Left renal pelvis (tissue), 4 donors: ENCODE measurements at places on chromosomes 7 and 10. TPM values are rescaled to one million over a fixed set of nuclear protein-coding genes. Genes with fewer than 3 reads are reported as not detected.

- DNase-seq = no peak
These were observed 4.6 kb downstream of the DCLRE1C start for GRCh38 chr10:14949291-14949690.

- DNase-seq = no peak
These were observed 65.3 kb downstream of the SGCE start for GRCh38 chr7:94590526-94591162.

- no peak for DNase-seq
These were observed 5.9 kb upstream of the DHX32 start for GRCh38 chr10:125886914-125887512.

DNA sequence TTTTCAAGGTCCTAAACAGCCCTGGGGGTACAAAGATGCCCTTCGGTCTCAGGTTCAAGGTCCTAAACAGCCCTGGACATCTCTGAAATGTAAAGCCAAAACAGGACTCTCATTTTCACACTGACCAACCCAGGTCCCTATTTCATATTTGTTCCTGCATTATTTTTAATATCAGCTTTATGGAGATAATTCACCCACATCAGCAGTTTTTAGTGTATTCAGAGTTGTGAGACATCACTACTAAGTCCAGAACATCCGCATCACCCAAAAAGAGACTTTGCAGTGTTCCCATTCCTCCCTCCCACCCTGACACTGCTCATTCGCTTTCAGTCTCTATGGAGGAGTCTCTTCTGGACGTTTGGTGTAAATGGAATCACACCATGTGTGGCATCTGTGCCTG lies 420.2 kb downstream of the PTPRN2 start:
- no peak for DNase-seq

- no peak for DNase-seq
These were observed 890.2 kb upstream of the KCND2 start for GRCh38 chr7:119382726-119383125.

DNA sequence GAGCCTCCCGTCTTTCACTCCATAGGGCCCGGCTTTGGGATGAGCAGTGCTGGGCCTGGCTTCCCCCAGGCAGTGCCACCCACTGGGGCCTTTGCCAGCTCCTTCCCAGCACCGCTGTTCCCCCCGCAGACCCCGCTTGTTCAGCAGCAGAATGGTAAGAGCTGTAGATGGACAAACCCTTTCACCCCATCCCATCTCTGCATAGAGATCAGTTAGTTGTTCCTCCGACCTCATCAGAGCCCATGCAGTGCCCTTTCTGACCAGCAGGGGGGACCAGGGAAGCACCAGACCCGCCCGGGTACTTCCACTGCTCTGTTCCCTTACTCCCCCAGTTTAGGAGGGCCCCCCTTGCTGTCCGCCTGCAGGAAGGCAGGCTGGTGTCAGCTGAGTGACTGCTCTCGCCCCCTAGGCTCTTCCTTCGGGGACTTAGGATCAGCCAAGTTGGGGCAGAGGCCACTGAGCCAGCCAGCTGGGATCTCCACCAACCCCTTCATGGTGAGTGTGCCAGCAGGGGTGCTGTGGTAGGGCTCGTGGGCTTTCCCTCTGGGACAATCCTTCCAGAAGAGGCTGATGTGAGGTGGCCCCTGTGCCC lies 9.8 kb downstream of the SAP25 start:
- DNase-seq = no peak

DNA sequence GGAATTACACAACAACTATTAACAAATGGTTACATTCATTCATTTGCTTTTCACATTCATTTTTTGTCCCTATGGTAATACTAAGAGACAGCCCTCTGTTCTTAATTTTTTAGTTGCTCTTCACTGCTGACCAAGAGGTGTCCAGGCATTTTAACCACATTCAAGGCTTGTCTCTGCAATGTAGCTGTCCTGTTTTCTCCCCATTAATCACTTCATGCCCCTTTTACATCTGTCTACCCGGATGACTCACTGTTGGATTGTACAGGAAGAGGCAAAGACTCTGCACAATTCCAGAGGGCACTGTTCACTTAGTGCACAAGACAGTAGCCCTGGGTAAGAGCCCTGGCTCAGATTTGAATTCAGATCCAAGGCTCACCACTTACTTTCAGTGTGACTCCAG lies 168.5 kb downstream of the NOC3L start:
- no peak for DNase-seq

RBM33 gene
- 40.3 TPM for polyA plus RNA-seq
